ENCODE measurements at places on chromosomes 13 and 19. TPM values are rescaled to one million over a fixed set of nuclear protein-coding genes. Genes with fewer than 3 reads are reported as not detected.

- DNase-seq: no peak
Observed at GRCh38 chr13:112705286-112705685, 15.4 kb downstream of the ATP11A start.

- DNase-seq: no peak
Observed at GRCh38 chr13:108276060-108276459, 6.5 kb downstream of the TNFSF13B start.

DNA sequence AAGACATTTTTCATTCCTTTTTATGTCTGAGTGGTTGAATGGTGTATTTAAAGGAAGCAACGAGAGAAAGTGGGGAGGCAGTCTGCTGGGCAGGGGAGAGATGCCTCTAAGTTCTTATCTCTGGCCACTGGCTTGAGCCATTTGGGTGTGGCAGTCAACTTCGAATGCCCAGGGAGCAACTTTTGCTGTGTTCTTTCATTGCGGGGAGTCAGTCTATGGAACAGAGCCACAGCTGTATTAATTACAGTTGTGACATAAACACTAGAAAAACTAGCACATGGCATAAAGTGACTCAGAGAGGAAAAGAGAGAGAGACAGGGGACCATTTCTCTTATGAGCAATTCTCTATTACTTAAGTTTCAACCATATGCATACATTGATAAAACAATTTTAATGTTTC, 40.4 kb upstream of the PDCD5 start:
- DNase-seq: no peak

DNA sequence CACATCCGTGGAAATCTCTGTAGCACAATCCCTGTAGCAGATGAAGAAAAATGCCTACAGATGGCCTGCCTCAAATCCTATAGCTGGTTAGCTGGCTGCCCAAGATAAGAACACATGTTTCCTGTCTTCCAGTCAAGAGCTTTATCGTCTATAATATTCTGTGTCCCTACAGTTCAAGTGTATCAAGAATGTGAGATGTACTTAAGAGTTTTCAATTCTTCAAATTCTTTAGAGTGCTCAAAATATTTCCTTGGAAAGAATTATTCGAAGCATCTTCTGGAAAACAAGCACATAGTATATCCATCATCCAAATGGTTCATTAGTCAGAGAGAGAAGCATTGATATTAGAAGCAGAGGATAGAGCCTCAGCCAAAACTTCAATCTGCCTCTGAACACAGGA, 239.8 kb downstream of the COG6 start:
- DNase-seq: no peak

DNA sequence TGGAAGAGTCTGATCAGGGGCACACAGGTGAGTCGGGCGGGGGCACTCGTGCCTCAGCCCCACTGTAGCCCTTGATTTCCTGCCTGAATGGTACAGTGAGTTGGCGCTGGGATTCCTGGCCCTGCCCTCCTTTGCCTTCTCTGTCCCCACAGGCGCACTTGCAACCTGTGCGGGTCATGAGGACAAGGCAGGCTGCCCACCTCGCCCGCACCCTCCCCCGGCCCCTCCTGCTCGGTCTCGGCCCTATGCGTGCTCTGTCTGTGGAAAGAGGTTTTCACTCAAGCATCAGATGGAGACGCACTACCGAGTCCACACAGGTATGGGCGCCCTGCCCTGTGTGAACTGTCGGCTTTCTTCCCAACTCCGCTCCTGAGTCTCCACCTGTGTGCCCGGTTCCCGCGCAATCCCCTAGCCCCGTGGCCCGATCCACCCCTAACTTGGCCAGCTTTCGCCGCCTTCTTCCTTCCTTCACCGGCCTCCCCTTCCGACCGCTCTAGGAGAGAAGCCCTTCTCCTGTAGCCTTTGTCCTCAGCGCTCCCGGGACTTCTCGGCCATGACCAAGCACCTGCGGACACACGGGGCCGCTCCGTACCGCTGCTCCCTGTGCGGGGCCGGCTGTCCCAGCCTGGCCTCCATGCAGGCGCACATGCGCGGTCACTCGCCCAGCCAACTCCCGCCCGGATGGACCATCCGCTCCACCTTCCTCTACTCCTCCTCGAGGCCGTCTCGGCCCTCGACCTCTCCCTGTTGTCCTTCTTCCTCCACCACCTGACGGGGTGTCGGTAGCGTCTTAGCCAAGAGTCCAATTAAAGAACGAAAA, 1.6 kb upstream of the KMT2B start:
- no peak for DNase-seq

DNA sequence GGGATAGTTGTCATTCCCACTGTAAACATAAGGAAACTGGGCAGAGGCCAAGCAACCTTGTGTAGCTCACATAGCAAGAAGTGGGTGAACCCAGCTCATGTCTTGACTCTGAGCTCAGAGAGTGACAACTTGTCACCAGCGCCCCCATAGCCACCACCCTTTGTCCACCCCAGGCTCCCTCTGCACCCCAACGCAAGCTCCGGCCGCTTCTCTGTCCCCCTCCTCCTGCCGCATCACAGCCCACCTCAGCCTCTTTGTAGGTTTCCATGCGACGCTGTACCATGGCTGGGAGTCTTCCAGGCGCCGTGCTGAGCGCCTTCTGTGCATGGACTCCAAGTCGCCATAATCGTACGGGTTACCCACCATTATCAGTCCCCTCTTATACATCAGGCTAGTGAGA, 3.3 kb downstream of the GP6 start:
- no peak for DNase-seq

DNA sequence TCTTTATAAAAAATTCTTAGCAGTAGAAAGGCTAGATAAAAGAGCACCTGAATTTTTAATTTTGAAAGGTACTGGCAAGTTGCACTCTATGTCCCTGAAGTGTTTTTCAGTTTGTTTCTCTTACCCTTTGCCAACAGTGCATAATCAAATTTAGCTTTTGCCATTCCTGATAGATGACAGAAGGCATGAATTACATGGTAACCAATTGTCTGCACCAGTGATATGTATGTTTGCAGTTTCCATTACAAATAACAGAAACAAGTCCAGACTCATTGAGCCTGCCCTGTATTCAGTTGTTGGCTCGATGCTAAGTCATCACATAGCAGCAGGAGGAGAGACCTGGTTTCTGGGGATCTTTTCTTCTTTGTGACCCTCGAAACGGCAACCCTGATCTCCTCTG, 309.8 kb downstream of the DNAJC15 start:
- no peak for DNase-seq

DNA sequence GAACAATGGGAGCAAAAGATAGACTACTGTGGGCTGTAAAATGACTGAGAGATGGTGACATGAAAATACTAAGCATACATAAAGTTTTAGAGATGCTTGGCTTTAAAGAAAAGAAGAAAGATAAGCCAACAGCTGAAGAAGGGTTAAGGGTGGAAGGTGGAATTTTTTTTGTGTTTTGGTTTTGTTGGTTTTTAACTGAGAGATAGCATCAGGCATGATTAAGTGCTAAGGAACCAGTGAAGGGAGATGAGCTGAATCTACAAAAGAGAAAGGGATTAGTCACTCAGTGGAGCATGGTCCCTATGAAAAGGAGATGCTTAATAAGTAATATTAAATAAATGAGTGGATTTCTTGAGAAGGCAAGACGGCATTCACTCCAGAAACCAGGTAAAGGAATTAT, 12.5 kb upstream of the TBC1D4 start:
- no peak for DNase-seq

- DNase-seq: no peak
Observed at GRCh38 chr19:4692251-4693077, 22.3 kb upstream of the MYDGF start.

DNA sequence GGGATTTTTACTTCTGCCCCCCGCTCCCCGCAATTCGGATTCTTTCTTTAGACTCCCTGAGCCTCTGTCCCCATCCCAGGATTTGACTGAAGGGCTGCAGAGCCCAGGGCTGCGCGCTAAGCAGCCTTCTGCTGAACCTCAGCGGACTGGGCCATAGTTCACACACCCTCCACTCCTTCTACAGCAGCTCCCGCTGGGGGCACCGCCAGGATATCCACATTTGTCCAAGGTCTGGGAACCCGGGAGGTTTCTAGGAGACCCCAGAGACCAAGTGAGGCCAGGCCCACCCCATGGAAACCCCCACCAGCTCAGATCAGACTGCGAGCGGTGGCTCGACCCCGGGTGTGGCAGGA, 463.3 kb downstream of the ITGBL1 start:
- DNase-seq: no peak

GRCh38 chr19:46524308-46524707, 28.6 kb upstream of the PNMA8B start:
- no peak for DNase-seq

- DNase-seq: no peak
Observed at GRCh38 chr19:3857449-3858003, 11.3 kb downstream of the ZFR2 start.

- no peak for DNase-seq
Observed at GRCh38 chr13:98134901-98135300, 8.0 kb upstream of the FARP1 start.

DNA sequence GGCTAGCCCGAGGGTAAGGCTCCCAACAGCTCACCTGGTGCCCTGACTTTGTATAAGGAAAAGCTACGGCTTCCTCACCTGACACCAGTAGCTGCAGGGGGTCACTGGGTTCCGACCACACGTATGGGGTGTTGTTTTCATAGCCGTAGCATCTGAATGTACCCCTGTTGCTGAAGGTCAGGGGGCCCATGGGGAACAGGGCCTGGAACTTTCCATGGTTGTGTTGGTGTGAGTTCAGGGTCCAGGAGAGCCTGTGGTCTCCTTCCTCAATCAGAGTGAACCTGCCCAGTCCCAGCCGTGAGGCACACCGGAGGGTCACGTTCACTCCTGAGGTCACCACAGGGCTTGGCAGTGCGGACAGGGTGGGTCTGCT, 1.1 kb downstream of the LILRA4 start:
- DNase-seq: no peak

- DNase-seq: peak; percentile 82
Observed at GRCh38 chr19:16070366-16070990, 5.8 kb upstream of the TPM4 start.

- DNase-seq: peak; percentile 84
Observed at GRCh38 chr13:51729866-51730553, 74.0 kb downstream of the DHRS12 start.

DNA sequence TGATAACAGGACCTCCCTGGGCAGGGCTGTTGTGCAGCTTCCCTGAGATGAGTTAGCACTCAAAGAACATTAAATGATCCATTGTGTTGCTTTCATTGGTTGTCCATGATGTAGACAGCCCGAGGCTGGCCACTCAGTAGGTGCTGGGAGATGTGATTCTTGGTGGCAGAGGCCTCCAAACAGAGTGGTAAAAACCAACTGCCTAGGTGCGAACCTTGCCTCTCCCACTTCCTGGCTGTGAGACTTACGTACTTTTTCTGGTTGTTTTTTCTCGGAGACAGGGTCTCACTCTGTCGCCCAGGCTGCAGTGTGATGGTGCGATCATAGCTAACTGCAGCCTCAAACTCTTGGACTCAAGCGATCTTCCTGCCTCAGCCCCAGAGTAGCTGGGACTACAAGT, 6.2 kb downstream of the SARS2 start:
- DNase-seq: no peak

DNA sequence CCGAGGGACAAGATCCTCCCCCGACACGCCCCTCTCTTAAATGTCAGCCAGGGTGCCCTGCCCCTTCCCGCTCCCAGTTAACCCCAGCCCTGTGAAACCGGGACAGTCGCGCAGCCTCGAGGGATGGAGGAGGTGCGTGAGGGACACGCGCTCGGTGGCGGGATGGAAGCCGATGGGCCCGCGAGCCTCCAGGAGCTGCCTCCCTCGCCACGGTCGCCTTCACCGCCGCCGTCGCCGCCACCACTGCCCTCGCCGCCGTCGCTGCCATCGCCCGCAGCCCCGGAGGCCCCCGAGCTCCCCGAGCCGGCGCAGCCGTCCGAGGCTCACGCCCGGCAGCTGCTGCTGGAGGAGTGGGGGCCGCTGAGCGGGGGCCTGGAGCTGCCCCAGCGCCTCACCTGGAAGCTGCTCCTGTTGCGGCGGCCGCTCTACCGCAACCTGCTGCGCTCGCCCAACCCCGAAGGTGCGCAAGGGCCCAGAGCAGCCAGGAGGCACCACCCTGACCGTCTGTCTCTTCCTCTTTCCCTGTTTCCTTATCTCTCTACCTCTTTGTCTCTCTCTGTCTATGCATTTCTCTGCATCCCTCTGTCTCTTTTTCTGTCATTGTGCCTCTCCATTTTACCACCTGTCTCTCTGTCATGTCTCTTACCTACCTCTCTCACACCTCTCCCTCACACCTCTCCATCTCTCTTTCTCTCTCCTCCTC, at the start of gene NCCRP1:
Gene NCCRP1, plus strand, starts transcription at position 105 of the 703 bp plus-strand sequence. Its CDS starts 19 bp downstream, at position 124.
- no peak for DNase-seq

DNA sequence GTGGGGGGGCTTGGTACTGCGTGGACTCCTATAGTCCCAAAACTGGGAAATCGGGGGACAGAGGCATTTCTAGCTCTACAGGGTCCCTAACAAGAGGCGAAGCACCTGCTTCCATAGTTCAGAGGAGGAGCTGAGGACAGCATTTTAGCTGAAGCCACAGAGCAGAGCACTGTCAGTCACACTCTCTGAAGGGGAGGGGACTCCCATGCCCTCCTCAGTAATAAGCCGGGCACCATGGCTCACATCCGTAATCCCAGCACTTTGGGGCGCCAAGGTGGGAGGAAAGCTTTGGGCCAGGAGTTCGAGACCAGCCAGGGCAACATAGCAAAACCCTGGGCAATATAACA, 3.8 kb downstream of the NPAS1 start:
- no peak for DNase-seq

GRCh38 chr19:5079071-5079774, 110.3 kb downstream of the KDM4B start:
- DNase-seq: no peak

DNA sequence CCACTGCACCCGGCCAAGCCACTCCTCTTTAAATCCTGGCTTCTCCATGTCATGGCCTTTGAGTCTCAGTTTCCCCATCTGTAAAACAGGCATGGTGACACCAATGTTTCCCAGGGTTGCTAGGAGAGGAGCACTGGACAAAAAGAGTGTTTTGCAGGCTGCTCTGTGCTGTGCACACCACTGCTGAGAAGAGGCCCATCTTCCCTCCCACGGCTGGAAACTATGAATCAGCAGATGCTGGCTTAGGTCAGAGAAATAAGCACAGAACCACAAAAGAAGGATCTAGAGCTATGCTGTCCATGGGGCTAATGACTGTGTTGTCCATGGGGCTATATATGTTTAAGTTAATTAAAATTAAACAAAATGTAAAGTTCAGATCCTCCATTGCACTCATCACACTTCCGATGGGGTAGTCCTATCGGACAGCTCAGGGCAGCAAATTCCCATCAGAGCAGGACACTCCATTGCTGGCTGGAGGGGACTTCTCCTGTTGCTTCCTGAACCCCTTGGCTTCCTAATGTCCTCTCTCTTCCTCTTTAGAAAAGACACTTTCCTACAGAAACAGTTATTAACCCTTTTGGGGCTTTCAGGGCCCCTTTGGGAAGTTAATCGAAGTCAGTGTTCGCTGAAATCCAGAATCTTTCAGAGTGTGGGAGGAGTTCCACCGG, 37.1 kb downstream of the TSHZ3 start:
- peak; percentile 36 for DNase-seq

GRCh38 chr13:48160606-48161278, 65.8 kb upstream of the MED4 start:
- DNase-seq: peak; percentile 75

SYNE4 gene
- not detected for total RNA-seq

ZGLP1 gene
- total RNA-seq: 1.7 TPM

PPP1R37 gene
- 26.5 TPM for total RNA-seq

RCBTB1 gene
- 8.0 TPM for total RNA-seq

SSC5D gene
- total RNA-seq: 0.07 TPM

SLC8A2 gene
- not detected for total RNA-seq

DCLK1 gene
- total RNA-seq: 5.2 TPM

ZNF628 gene
- 2.4 TPM for total RNA-seq
